ENCODE measurements at places on chromosomes 2 and 18.

DNA sequence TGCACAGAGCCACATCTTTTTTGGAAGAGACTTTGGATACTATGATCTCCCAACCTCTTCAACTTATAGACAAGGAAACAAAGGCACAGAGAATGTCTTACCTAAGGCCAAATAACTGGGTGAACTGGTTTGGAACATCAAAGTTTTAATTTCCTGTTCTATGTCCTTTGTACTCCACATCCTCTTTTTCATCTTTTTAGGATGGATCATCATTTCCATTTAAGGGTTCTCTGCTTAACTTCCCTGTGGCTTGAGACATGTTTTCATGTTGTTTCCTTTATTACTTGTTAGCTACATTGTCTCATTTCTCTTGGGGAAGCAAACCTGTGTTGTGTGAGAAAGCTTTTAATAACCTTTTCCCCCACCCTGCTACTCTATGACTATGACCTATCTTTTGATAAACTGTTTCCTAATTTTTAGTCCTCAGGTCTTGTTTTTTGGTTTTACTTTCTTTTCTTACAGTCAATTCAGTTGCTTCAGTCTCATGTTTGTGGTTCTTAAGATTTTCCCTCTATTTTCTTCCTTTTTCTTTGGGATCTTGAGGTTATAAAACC lies 22.5 kb upstream of the RMND5A start:
- DNase-seq = no peak

DNA sequence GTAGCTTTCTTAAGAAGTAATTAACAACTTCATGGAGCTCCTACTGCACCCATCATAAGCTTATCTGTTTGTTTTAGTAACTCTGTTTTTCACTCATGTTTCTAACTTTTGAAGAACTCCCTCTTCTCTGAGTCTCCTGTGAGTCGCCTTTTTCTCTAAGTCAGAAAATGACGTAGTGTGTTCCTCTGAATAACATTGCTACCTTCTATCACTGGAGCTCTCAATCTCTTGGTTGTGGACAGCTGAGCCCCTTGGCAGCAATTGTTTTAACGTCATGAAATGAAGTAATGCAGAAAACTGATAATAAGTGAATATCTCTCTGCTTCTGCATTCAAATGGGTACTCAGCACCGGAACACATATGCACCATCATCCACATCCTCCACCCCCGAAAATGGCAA lies 433.3 kb upstream of the SALL3 start:
- DNase-seq = no peak

DNA sequence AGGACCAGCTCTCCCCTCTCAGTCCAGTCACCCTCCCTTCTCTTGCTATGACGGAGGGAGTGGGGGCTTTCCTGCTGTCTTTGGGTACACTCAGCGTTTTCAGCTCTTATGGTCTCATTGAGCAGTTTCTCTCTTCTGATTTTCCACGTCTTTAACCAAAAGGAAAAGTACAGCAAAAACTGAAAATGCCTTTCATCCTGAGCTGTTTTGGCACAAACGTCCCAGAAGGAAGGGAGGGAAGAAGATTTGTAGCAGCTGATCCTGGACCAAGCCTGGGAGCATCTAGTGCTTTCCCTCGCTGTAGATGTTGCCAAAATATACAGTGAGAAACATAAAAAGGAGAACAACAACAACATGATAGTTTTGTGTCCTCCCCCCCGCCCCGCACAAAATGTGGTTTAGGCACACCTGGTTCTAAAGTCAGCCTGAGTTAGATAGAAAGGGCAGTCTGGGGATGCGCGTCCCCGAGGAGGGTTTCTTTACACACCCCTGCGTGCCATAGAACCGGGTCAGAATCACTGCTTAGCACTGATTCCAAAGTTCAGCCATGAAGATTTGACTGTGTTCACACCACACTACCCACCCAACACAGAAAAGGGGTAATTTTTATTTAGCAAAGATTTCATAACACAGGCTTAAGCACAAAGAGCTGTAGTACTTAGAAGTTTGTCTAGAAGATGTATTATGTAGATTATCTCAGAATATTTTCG lies 53.4 kb downstream of the SLC40A1 start:
- no peak for DNase-seq

DNA sequence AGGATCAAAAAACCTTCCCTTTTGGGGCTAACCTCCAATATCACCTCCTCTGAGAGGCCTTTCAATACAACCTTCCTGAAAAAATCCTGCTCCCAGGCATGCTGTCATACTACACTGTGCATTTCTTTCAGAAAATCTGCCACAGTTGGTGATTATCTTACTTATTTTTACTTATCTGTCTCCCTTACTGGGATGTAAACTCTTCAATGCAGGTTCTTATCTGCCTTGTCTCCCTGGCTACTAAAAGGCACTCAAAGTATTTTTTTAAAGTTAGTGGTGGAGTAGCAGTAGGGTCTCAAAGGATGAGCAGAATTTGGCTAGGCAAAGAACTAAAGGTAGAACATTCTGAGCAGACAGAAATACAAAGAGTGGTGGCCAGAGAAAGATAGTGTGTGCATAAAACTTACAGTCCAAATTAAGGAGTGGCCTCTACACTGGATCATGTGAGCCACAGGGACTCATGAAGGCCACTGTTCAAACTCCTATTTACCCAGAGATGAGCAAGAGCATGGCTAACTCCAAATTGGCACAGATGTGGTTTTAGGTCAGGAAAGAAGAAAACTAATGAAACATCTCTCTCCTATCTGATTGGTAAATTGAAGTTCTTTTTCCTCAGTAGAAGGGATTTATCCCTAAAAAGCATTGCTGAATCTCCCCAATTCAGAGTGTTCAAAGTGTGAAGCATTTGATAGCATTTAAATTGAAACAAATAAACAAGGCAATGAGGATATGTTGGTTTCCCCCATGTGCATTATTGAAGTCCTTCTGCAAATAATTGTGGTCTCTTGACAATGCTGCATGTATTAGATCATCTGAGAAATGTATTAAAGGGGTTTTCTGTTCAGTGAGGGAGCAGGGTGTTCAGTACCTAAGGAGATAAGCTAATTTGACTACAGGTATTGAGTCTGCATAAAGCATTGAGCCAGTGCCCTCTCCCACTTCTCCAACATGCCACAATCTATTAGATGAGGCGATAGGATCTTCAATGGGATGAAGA lies 285.5 kb downstream of the MREG start:
- DNase-seq = no peak

DNA sequence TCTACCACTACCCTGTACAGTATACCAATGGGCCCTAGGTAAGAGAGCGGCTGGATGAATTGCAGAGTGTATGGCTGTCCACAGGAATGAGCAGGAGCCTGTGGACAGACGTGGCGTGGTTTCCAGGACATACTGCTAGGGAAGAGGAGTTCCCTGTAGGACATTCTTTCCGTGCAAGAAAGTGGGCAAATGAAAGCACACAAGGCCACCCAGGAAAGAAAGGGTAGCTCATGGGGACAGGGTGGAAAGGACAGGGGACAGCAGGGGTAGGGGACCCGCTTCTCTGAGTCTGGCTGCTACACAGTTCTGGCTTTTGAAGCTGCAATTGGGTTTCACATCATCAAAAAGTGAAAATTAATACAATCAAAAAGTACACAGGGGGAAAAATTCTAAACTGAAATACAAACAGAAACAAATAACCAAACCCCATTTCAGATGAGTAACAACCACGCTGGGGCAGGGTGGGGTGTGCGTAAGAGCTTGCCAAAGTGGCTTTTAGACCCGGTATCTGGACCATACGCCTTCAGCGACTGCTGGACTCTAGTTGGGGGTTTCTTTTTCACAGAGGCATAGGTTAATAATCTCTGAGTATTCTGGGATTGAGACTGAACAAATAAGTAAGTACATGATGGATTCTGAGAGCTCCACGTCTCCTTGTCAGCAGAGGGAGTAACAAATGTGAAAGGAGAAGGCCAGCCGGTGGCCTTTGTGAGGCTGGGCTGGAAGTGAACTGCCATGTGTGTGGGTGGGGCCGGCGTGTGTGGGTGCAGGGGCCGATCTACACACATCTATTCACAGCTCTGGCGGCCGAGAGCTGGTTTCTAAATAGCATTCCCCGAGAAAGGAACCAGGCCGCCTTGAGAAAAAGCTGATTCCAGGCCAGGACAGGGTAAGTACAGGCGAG lies 84.0 kb downstream of the HDAC4 start:
- DNase-seq = no peak

DNA sequence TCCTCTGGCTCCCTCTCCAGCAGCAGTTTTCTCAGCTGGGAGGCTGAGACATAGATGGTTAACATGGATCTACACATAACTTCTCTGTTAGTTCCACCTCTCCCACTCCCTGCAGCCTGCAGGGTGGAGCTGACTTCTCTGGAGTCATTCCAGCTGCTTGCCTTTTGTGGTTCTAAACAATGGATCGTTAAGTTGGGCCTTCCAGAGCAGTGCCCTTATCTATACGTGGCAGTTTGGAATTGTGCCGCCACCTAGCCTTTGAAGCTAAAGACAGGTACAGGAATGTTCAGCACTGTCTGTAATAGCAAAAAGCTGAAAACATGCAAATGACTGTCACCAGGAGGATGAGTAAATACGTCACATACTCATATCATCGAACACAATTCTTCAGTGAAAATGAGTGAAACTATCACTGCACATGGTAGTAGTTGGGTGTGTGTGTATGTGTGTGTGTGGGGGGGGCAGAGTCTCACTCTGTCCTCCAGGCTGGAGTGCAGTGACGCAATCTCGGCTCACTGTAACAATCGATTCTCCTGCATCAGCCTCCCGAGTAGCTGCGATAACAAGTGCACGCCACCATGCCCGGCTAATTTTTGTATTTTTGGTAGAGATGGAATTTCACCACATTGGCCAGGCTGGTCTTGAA lies 50.3 kb downstream of the SH2D6 start:
- DNase-seq = no peak
